Type B pancreatic cell (in vitro differentiated cells): ENCODE measurements at places on chromosomes 4 and X. TPM values are rescaled to one million over a fixed set of nuclear protein-coding genes. Genes with fewer than 3 reads are reported as not detected.

GRCh38 chr4:5224340-5224739 is 173.1 kb downstream of the STK32B start:
- no peak overlapping the region for H3K4me3 ChIP-seq
- no peaks in the 10 kb centered on the region for H3K36me3 ChIP-seq
- H3K27me3 ChIP-seq, result peaks cover 7% of the 10 kb centered on the region

- peaks cover 7% of the 10 kb centered on the region for H3K27me3 ChIP-seq
- no peaks in the 10 kb centered on the region for H3K36me3 ChIP-seq
- H3K4me1 ChIP-seq, result peaks cover 4% of the 10 kb centered on the region
- DNase-seq, result no peak
- peak overlapping the region; percentile 36 for H3K4me3 ChIP-seq
These were observed 243.5 kb downstream of the SHOX start for GRCh38 chrX:874061-874460.

DNA sequence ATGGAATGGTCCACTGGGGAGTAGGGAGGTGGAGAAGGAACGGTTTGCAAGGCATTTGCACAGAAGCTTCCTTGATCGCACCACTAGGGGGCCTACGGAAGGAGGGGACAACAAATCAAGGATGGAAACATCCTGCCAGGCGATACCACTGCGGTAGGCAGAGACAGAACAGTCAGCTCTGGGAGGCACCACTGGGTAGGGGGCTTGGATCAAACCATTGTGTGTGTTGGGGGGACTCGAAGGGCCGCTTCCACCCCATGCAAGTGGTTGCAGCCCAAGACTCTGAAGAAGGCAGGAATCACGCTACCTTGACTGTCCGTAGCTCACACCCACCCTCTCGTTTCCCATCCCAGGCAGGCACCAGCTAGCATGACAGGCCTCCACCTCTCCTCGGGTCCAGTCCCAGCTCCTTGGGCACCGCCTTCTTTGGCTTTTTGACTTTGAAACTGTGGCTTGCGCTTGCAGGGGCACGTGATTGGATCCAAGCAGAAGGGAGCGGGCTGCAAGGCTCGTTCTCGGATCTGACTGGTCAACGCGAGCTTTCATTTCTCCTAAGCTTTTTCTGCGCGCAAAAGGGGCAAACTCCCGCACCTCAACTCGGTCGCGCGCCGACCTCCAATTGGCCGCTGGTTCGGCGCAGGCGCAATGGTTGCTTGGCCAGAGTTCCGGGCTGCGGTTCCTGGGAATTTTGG is 28.4 kb downstream of the GAGE1 start:
- H3K27ac ChIP-seq, result no peak overlapping the region
- no peak for DNase-seq
- H3K36me3 ChIP-seq, result no peaks in the 10 kb centered on the region
- no peak overlapping the region for H3K4me3 ChIP-seq

DNA sequence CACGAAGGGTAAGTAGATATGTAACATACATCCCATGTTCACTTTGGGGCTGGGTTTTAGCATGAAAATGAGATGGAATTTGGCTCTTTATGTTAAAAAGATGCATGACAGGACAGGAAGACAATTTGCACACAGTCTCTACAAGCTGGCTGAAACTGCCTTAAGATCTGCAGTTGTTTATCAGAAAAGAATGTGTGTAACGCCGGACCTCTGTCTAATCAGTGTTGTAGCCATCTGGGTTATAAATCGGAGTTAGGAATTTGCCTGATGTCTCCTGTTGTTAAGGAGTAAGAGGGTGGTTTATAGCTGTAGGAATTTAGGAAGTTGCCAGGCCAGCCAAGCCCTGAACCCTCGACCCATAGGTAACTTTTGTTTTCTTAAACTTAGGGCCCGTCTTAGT is 562.9 kb upstream of the FAT1 start:
- H3K27me3 ChIP-seq, result no peaks in the 10 kb centered on the region
- H3K4me1 ChIP-seq, result peaks cover 13% of the 10 kb centered on the region
- no peaks in the 10 kb centered on the region for H3K36me3 ChIP-seq
- DNase-seq, result no peak
- H3K27ac ChIP-seq, result no peak overlapping the region
- H3K4me3 ChIP-seq, result no peak overlapping the region

- no peak overlapping the region for H3K27ac ChIP-seq
- H3K4me3 ChIP-seq, result no peak overlapping the region
- H3K27me3 ChIP-seq, result no peaks in the 10 kb centered on the region
These were observed 621.8 kb upstream of the GALNT7 start for GRCh38 chr4:172546782-172547181.

- no peaks in the 10 kb centered on the region for H3K36me3 ChIP-seq
- peak overlapping the region; percentile 18 for H3K4me3 ChIP-seq
- no peaks in the 10 kb centered on the region for H3K27me3 ChIP-seq
- DNase-seq, result no peak
These were observed 10.0 kb upstream of the APELA start for GRCh38 chr4:164866817-164867490.

DNA sequence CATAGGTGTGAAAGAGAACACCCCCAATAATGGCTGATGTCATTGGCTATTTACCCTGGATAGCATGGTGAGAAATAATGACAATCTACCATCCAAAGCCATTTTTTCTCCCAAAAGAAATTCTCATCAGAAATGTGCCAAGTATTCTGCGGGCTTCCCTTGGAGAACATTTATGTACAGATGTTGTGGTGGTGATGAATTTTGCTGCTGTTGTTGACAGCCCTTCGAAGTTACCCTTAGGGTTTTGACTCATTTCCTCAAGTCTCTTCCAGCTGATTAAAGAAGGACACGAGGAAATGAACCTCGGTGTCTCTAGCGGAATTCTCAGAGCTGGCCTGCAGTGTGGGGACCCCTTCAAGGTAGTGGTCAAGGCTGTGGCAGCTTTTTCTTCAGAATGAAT is 3.4 kb downstream of the KIT start:
- peaks cover 53% of the 10 kb centered on the region for H3K27me3 ChIP-seq
- H3K36me3 ChIP-seq, result no peaks in the 10 kb centered on the region
- H3K4me3 ChIP-seq, result peak overlapping the region; percentile 6
- peaks cover 20% of the 10 kb centered on the region for H3K4me1 ChIP-seq

DNA sequence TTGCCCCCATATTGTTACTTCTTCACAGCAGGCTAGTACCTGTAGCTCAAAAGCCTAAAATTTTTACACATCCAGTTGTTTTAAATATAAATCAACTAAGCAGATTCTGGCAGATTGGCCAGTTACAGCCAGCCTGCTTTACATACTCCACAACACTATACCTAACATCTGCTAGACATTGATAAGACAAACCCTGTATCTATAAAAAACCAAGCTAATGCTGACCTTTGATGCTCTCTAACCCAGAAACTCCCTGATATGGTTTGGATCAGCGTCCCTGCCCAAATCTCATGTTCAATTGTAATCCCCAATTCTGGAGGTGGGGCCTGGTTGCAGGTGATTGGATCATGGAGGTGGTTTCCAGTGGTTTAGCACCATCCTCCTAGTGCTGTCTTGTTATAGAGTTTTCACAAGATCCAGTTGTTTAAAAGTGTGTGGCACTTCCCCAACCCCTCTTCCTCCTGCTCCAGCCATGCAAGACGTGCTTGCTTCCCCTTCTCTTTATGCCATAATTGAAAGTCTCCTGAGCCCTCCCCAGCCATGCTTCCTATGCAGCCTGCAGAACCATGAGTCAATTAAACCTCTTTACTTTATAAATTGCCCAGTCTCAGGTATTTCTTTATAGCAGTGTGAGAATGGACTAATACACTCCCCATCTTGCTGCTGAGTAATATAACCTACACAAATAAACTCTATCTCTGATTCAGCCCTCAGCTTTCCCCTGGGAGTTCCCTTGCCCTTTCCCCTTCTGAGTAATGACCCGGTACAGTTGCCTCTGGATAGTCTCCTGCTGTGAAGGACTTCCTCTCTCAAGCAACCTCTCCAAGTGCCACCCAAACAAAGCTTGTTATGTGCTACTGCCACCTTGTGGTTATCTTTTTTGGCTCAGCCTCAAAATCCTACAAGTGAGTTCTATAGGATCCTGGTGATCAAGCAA is 39.6 kb downstream of the ZCCHC13 start:
- no peak for DNase-seq
- peaks cover 6% of the 10 kb centered on the region for H3K4me1 ChIP-seq
- peak overlapping the region; percentile 4 for H3K27ac ChIP-seq
- H3K4me3 ChIP-seq, result no peak overlapping the region

DNA sequence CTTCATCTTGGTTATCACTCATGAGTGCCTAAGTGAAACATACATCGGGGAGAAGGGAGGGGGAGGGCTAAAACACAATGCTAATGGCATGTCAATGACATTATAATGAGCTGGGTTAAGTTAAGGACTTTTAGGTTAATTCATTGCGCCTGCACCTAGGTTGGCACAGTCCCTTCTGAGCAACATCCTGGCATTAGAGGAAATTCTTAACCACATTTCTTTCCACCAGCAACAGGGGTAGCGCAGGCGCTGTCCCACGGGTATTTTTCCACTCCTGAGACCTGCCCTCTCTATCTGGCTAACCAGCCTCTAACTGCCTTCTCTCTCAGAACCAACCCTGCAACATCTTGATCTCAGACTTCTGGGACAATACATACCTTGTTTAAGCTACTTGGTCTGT is 39.0 kb upstream of the PROM1 start:
- H3K27me3 ChIP-seq, result peaks cover 12% of the 10 kb centered on the region
- no peaks in the 10 kb centered on the region for H3K36me3 ChIP-seq
- H3K27ac ChIP-seq, result no peak overlapping the region
- no peaks in the 10 kb centered on the region for H3K4me1 ChIP-seq

GRCh38 chrX:11666952-11667685 is 1.4 kb upstream of the ARHGAP6 start:
- peaks cover 52% of the 10 kb centered on the region for H3K27me3 ChIP-seq
- no peak for DNase-seq
- no peak overlapping the region for H3K27ac ChIP-seq
- H3K36me3 ChIP-seq, result no peaks in the 10 kb centered on the region
- H3K4me3 ChIP-seq, result peak overlapping the region; percentile 88

- no peak for DNase-seq
- no peak overlapping the region for H3K4me3 ChIP-seq
- peaks cover 38% of the 10 kb centered on the region for H3K36me3 ChIP-seq
- no peaks in the 10 kb centered on the region for H3K27me3 ChIP-seq
- H3K4me1 ChIP-seq, result peaks cover 19% of the 10 kb centered on the region
These were observed 27.6 kb downstream of the ARFIP1 start for GRCh38 chr4:152807294-152807829.

- no peak for DNase-seq
- no peak overlapping the region for H3K27ac ChIP-seq
- H3K4me1 ChIP-seq, result peaks cover 5% of the 10 kb centered on the region
- H3K36me3 ChIP-seq, result no peaks in the 10 kb centered on the region
- no peak overlapping the region for H3K4me3 ChIP-seq
These were observed 42.0 kb downstream of the HAND2 start for GRCh38 chr4:173488074-173488473.

GRCh38 chrX:143580266-143580665 is 55.6 kb downstream of the SLITRK4 start:
- H3K36me3 ChIP-seq, result no peaks in the 10 kb centered on the region
- no peaks in the 10 kb centered on the region for H3K27me3 ChIP-seq
- no peak for DNase-seq
- no peak overlapping the region for H3K4me3 ChIP-seq
- no peak overlapping the region for H3K27ac ChIP-seq

- H3K4me1 ChIP-seq, result peaks cover 7% of the 10 kb centered on the region
- no peak overlapping the region for H3K27ac ChIP-seq
- no peak overlapping the region for H3K4me3 ChIP-seq
- no peaks in the 10 kb centered on the region for H3K36me3 ChIP-seq
- DNase-seq, result no peak
These were observed 890.8 kb downstream of the TRIML1 start for GRCh38 chr4:189029976-189030504.

- H3K27me3 ChIP-seq, result no peaks in the 10 kb centered on the region
- H3K4me1 ChIP-seq, result no peaks in the 10 kb centered on the region
- no peak for DNase-seq
- no peak overlapping the region for H3K27ac ChIP-seq
- H3K36me3 ChIP-seq, result no peaks in the 10 kb centered on the region
These were observed 41.7 kb downstream of the PAGE2 start for GRCh38 chrX:55130481-55130880.

- H3K27ac ChIP-seq, result no peak overlapping the region
- peak overlapping the region; percentile 88 for H3K4me3 ChIP-seq
- H3K27me3 ChIP-seq, result peaks cover 33% of the 10 kb centered on the region
- peaks cover 5% of the 10 kb centered on the region for H3K36me3 ChIP-seq
These were observed 1.3 kb downstream of the STOX2 start for GRCh38 chr4:183906489-183906738.

Gene HDX
- 9.2 and 10.7 TPM in 2 replicates for total RNA-seq

Gene TET2
- 32.1 and 34.8 TPM in 2 replicates for total RNA-seq

Gene CXCL6
- 0.64 and 1.9 TPM in 2 replicates for total RNA-seq

Gene HTN1
- total RNA-seq, result not detected in 2 replicates

Gene PNCK
- total RNA-seq, result 2.2 and 3.7 TPM in 2 replicates
